ENCODE measurements at places on chromosomes 11 and 22. TPM values are rescaled to one million over a fixed set of nuclear protein-coding genes. Genes with fewer than 3 reads are reported as not detected.

GRCh38 chr11:9250139-9250582 lies 15.0 kb downstream of the DENND5A start:
- no peak for DNase-seq

- DNase-seq: no peak
Observed at GRCh38 chr22:46652081-46652846, 32.1 kb downstream of the GRAMD4 start.

- DNase-seq: no peak
Observed at GRCh38 chr11:61841636-61842527, 13.8 kb downstream of the FADS2 start.

DNA sequence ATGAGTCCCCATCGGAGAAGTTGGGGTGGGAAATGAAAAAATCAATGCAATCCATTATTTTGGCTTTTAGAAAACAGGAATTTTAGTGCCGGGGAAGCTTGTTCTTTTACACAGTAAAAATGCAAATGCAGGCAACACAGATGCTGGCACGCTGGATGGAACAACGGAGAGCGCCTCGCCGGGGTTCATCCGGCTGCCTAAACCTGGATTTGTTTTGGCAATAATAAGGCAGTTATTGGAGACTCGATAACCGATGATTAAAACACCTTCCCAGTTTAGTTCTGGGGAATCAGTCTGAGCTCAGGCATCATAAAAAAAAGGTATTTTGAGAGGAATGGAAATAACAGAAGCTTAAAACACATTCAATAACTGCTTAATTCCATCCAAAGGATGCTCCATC lies 2.9 kb downstream of the DSCAML1 start:
- DNase-seq: no peak

- DNase-seq: no peak
Observed at GRCh38 chr11:130071211-130071712, 1.6 kb downstream of the APLP2 start.

- peak; percentile 89 for DNase-seq
Observed at GRCh38 chr11:73982595-73982989, at the start of gene UCP2. Gene UCP2, minus strand, starts transcription at chr11:73982843. Its CDS starts 4,465 bp downstream, at chr11:73978378.

DNA sequence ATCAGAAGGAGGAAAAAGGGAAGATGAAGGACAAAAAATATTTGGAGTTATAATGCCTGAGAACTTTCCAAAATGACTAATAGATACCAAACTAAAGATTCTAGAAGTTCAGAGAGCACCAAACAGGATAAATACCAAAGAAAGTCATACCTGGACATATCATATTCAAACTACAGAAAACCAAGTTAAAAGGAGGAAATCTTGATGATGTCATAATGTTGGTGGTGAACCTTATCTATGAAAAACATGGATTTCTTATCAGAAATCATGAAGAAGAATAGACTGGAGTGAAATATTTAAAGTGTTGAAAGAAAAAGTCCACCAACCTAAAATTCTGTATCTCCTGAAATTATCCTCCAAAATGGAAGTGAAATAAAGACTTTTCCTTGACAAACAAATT lies 389.2 kb downstream of the JRKL start:
- no peak for DNase-seq

GRCh38 chr11:95308512-95309035 lies 77.6 kb upstream of the SESN3 start:
- no peak for DNase-seq

DNA sequence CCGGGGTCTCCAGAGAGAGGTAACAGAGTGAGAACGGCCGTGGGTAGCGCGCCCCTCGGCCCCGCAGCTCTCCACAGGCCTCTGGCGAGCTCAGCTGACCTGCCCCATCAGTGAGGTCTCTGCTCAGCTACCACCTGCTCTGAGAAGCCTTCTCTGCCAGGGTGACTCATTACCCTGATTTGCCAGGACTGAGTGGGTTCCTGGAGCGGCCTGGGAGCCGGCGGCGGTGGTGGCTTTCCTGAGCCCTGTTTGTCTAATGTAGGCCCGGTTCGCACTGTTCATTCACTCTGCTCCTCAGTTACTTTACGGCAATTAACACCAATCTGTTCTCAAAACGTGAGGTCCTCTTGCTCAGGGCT lies 351.0 kb upstream of the B3GAT1 start:
- no peak for DNase-seq

DNA sequence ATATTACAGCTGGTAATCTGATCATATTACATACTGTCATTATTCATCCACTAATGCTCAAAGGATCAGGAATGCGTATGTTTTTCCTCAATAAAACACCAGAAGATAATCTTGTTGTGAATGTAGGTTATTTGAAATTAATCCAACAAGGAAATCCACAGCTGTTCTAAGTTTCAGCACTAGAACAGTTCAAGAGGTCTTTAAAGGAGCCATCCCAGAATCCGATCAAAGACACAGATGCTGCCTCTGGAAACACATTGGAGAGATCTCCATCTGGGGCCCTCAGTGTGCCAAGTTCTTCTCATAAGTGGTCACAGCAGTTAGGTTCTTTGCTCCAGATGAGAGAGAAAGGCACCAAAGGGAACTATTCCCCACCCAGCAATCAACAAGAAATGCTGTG lies 1955.1 kb upstream of the RAG2 start:
- no peak for DNase-seq

DNA sequence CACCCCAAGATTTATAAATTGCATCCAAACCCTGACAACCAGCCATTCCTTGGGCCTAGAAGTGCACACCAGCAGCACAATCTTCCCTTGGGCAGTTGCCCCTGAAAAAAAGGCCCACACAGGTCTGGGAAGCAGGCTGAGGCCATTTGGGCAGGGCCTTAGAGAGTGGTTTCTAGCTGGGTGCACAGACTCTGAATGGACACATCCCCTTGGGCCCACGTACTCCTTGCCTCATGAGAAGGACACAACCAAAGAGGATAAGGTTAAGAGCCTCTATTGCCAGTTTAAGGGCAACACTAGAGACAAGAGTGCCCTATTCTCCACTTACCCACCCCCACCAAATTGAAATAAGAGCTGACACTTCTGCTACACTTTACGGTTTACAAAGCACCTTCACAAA lies 933 bp upstream of the PANX3 start:
- DNase-seq: no peak

- DNase-seq: no peak
Observed at GRCh38 chr11:19895776-19896175, 183.1 kb downstream of the NAV2 start.

GRCh38 chr22:47032091-47032943 lies 269.9 kb downstream of the TBC1D22A start:
- DNase-seq: no peak

DNA sequence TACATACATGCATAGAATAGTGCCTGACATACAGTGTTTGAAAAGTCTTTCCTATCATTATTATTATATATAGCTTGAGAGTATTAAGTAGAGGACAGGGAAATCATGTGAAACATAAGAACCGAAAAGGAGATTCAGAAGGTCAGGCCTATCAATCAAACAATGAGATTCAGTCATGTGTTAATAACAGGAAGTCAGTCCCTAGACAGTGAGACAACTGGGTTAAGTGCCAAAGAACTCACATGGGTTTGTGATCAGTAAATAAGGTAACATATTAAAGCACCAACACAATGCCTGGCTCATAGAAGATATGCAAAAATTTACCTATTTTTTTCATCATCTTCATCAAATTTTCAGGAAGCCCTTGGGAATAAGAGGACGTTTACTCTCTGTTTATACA lies 174.3 kb upstream of the FAT3 start:
- peak; percentile 14 for DNase-seq

- peak; percentile 88 for DNase-seq
Observed at GRCh38 chr11:75384438-75385080, 14.8 kb upstream of the RPS3 start.

GRCh38 chr11:126433244-126433846 lies 77.9 kb downstream of the ST3GAL4 start:
- DNase-seq: no peak

DNA sequence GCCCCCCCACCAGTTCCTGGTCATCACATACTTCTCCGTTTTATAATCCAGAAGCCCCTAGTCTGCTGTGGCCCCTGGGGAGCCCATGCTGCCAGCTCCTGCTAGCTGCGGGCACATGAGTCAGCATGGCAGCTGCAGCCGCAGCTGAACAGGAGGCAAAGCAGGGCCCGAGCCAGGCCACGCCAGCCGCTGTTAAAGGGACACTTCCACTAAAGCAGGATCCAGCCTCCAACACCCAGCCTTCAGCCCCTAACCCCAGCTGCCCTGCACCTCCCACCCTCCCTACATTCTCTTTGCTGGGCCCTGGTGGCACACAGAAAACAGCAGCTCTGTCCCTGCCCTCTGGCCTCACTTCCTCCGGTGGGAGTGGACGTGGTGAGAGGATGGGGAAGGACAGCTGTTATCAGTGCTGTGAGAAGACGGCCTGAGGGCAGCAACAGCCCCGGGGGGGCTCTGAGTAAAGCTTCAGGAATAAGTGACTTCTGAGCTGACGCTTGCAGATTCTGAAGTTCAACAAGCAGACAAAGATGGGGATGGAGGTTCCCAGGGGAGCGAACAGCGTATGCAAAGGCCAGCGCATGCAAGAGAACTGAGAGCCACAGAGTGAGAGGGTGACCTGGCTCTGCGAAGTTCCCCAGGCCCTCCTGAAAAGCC lies 688 bp upstream of the LRRC74B start:
- DNase-seq: peak; percentile 21

DNA sequence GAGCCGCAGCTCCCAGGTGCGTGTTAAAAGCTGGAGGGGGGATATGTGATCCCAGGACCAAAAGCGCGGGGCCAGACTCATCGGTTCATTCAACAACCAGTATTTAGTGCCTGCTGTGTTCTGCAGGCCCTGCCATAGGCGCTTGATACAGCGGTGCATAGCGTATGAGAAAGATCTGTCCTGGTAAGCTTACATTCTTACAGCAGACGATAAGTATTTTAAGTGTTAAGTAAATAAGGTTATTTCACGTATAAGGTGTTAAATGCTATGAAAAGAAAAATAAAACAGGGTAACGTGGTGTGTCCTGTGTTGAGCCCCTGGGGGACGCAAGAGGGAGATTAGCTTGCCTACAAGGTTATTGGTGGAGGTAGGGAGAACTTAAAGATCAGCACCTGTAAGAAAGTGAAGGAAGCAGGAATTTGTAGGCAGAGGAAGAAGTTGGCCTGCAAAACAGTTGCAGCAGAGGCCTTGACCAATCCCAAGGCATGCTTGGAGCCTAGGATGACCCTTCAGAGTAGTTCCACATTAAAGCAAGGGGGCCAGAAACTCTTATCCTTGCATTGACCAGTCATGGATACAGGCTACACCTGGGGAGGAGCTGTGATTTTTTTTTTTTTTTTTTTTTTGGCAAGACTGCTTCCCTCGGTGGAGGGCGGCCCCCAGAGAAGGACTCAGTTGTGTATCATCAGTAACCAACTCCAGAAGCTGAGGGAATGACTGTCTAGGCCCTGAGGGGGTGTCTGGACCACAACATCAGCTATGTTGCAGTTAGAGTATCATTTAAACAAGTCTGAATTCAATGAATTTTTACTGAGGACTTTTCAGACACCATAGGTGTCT lies 487 bp upstream of the LIPT2 start:
- no peak for DNase-seq

DNA sequence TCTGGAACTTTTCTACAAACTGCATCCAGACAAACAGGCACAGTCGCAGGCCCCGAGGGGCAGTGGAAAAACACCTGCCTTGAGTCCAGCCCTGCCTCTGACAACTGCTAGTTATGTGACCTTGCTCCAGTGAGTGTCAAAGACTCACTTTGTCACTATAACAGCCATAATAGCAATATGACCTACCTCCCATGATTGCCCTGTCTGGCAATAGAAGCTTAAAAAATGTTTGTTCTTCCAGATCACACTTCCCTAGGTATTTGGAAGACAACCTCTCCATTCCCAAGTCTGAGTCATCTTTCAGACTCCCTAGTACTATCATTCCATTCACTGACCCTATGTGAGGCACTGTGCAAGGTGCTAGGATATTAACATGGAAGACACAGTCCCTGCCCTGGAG lies 74.5 kb downstream of the RPL27A start:
- no peak for DNase-seq

GRCh38 chr11:561148-562003 lies 606 bp downstream of the RASSF7 start:
- DNase-seq: no peak

- no peak for DNase-seq
Observed at GRCh38 chr11:34585304-34585734, 35.6 kb upstream of the EHF start.

- DNase-seq: no peak
Observed at GRCh38 chr11:113265362-113265761, 49.0 kb upstream of the TTC12 start.

- no peak for DNase-seq
Observed at GRCh38 chr11:92627615-92628256, 341.7 kb upstream of the MTNR1B start.

DNA sequence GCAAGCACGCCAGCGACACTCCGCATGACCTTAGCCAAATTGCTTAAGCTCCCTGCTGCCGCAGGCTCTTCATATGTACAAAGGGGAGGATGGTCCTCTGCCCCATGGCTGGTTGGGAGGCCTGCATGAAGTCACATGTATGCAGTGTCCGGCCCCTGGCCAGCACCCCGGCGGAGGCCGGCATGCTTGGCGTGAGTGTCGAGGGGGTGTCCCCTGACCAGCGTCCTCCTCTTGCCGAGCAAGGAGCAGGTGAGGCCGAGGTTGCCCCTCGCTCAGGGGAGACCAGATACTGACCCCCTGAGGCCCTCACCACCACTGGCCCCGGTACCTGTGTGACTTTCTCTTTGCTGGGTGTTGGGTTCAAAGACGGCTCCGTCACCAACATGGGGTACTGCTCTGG lies 50.2 kb downstream of the DHCR7 start:
- no peak for DNase-seq

- no peak for DNase-seq
Observed at GRCh38 chr22:29744902-29745301, 21.9 kb downstream of the ZMAT5 start.

GRCh38 chr11:93895106-93895862 lies 44.9 kb upstream of the VSTM5 start:
- DNase-seq: peak; percentile 84

- no peak for DNase-seq
Observed at GRCh38 chr11:67499808-67500483, 5.2 kb downstream of the PITPNM1 start.

The USP2 gene
- total RNA-seq: 2.6 TPM

The ADM2 gene
- 0.13 TPM for total RNA-seq

The ZNF215 gene
- 14.8 TPM for total RNA-seq

The CHID1 gene
- total RNA-seq: 62.9 TPM

The GAL3ST3 gene
- total RNA-seq: 35.9 TPM

The C11orf87 gene
- total RNA-seq: not detected

The KLHDC7B gene
- not detected for total RNA-seq

The ANO9 gene
- 1.3 TPM for total RNA-seq

The ZNF202 gene
- total RNA-seq: 16.4 TPM

The OR5A1 gene
- 0.06 TPM for total RNA-seq

The ZNF214 gene
- 13.2 TPM for total RNA-seq

Measured in neural progenitor cell (in vitro differentiated cells).